Nucleus accumbens (tissue), 56 donors: ENCODE measurements at places on chromosomes 2 and 18.

DNA sequence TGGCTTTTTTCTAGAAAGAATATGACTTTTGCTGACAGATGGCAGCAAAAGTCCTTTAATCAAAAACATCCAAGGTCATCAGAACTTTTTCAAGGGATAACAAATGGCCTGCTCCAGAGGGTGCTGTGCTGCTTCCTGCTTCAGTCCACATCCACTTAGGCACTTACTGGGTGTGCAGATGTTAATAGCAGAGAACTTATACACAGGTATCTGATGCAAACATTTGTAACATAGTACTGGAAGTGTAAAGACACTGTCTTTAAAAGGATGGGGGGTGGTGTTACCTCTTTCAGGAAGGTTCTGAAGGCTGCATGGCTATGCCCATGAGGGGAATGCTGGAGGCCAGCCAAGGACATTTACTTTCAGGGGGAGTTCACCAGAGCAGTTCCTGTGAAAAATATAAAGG lies 5.5 kb downstream of the HOXD8 start:
- no peak for DNase-seq

DNA sequence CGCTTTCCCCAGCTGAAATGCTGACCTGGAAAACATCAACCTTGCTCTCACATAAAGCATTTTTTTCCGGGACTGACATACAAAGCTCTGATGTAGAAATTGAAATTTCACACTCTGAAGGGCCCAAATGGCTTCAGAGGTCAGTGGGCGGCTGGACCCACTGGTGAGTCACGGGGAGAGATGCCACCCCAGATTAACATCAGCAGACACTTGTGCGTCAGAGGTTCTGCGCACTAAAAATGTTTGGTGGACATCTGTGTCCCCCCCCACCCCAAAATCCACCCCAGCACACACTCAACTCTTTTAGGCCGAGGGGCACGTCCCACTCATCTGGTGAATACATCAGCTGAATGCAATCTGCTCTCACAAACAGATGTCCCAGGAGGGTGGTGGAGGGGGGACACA lies 208.9 kb downstream of the ASB1 start:
- DNase-seq, result no peak

- DNase-seq, result no peak
Measured at GRCh38 chr2:145168091-145168490, 648.2 kb upstream of the ZEB2 start.

DNA sequence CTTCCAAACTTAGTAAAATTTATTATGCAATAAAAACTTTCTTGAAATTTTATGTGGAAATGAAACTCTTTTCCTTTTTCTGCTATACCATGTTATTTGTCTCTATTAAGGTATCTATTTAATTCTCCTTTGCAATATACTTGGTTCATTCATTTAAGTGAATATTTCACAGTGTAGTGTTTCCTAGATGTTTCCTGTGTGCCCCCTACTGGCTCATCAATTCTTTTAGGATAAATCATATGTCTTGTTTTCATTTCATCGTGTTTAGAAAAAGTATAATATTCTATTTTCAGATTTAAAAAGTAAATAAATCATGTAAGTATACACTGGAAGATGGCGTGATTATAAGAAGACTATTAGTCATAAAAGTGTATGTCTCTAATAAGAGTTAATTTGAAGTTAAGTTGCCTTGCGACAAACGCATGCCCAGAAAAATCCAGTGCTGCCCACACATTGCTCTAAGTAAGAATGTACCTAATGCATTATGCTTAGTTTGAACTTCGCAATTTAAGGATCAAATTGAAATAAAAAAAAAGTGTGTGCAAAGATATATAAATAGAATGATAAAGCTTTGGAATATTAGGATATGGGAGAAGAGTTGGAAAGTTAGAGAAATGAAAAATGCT lies 525.4 kb downstream of the KCNJ3 start:
- no peak for DNase-seq
